ENCODE measurements at places on chromosomes 7 and 10. TPM values are rescaled to one million over a fixed set of nuclear protein-coding genes. Genes with fewer than 3 reads are reported as not detected.
A peak's percentile ranks its signal among the peaks of the same experiment; 100 is the strongest.

DNA sequence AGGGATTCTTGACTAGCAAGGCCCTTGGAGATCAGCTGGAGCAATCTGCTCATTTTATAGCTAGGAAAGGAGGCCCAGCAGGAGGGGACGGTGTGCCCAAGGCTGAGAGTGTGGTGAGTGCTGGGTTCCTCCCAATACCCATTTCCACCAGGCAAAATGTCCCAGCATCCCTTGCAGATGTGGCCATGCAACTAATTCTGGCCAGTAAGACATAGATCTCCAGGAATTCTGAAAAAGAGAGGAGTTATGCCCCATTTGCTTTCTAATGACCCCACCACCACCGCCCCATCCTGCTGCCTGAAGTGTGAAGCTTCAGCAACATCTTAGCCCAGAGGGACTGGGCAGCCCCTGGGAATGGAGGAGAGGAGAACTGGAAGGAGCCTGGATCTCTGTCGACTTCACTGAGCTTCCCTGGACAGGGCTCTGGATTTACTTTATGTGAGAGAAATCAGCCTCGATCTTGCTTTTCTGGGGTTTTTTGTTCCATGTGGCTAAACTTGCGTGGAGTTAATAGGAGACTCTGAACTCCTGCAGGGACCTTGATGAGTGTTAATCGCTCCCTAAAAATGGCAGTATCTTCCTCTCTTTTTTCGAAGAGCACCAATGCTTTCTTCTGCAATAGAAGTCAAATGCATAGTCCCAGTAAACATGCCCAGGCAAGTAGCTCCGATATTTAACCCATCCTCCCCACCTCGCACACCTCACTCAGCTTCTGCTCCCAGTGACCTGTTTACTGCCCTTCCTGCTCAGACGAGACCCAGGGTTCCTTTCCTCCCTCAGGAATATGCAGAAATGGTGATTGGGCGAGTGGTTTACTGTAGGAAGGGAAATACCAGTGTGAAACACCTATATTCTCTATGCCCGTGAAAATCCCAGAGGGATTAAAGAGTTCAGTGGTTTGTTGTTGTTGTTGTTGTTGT, 127.5 kb upstream of the GPR26 start:
- no peak overlapping the region for H3K27ac ChIP-seq
- peaks cover 28% of the 10 kb centered on the region for H3K27me3 ChIP-seq
- no peaks in the 10 kb centered on the region for H3K4me1 ChIP-seq
- no peak overlapping the region for H3K4me3 ChIP-seq
- no peaks in the 10 kb centered on the region for H3K36me3 ChIP-seq

DNA sequence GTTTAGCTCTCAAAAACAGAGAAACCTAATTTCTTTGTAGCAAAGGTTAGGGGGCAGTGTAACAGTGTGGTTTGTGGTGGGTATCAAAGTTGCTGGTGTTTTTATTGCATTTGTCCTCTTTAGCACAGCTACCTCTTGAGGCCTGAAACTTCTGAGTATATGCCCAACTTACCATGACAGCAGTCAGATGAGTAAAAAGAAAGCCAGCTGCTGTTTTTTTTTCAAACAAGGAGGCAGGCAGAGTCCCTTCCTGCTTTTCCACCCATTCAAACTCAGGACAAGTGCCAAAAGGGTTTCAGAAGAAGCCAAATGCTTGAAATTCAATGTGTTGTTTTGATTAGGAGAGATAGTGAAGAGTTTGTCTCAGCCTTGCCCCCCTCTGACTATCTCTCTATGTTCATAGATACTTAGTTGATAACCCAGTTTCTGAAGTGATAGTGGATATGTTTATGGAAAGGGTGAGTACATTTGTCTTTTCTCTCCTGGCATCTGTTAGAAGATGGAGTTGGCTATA, 23.1 kb downstream of the GBF1 start:
- no peak overlapping the region for H3K4me3 ChIP-seq
- no peak for DNase-seq
- H3K27me3 ChIP-seq, result no peaks in the 10 kb centered on the region
- H3K36me3 ChIP-seq, result no peaks in the 10 kb centered on the region
- peaks cover 7% of the 10 kb centered on the region for H3K4me1 ChIP-seq

GRCh38 chr10:1153805-1154351, 97.7 kb downstream of the WDR37 start:
- no peaks in the 10 kb centered on the region for H3K36me3 ChIP-seq
- no peaks in the 10 kb centered on the region for H3K27me3 ChIP-seq
- H3K27ac ChIP-seq, result no peak overlapping the region
- H3K4me3 ChIP-seq, result no peak overlapping the region
- no peak for DNase-seq

- DNase-seq, result no peak
- no peaks in the 10 kb centered on the region for H3K36me3 ChIP-seq
- H3K27me3 ChIP-seq, result no peaks in the 10 kb centered on the region
Measured at GRCh38 chr7:1925349-1925748, 255.3 kb downstream of the ELFN1 start.

DNA sequence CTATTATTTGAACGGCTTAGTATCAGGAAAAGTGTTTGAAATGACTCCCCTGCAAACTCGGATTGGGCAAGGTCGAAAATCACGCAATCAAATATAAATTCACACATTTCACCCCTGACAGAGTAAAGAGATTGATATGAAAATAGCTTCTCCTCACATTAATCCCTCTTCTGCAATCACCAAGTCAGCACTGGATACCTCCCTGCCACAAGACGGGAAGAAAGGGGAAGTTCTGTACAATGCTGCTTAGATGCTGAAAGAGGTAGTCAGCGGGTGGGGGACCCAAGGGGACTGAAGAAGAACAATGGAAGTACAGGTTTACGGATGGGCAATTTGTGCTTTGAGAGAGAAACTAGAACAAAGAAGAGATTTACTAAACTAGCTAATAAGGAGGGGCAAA, 72.0 kb upstream of the ANK3 start:
- no peak overlapping the region for H3K4me3 ChIP-seq
- H3K4me1 ChIP-seq, result no peaks in the 10 kb centered on the region
- no peak overlapping the region for H3K27ac ChIP-seq
- H3K27me3 ChIP-seq, result no peaks in the 10 kb centered on the region

GRCh38 chr7:25845464-25845863, 306.5 kb upstream of the NFE2L3 start:
- no peaks in the 10 kb centered on the region for H3K27me3 ChIP-seq
- H3K36me3 ChIP-seq, result no peaks in the 10 kb centered on the region
- H3K27ac ChIP-seq, result peak overlapping the region; percentile 87
- DNase-seq, result no peak

- DNase-seq, result no peak
- H3K36me3 ChIP-seq, result no peaks in the 10 kb centered on the region
- H3K4me3 ChIP-seq, result no peak overlapping the region
- no peaks in the 10 kb centered on the region for H3K27me3 ChIP-seq
- H3K27ac ChIP-seq, result peak overlapping the region; percentile 55
Measured at GRCh38 chr10:77074104-77074624, 563.4 kb downstream of the KCNMA1 start.

DNA sequence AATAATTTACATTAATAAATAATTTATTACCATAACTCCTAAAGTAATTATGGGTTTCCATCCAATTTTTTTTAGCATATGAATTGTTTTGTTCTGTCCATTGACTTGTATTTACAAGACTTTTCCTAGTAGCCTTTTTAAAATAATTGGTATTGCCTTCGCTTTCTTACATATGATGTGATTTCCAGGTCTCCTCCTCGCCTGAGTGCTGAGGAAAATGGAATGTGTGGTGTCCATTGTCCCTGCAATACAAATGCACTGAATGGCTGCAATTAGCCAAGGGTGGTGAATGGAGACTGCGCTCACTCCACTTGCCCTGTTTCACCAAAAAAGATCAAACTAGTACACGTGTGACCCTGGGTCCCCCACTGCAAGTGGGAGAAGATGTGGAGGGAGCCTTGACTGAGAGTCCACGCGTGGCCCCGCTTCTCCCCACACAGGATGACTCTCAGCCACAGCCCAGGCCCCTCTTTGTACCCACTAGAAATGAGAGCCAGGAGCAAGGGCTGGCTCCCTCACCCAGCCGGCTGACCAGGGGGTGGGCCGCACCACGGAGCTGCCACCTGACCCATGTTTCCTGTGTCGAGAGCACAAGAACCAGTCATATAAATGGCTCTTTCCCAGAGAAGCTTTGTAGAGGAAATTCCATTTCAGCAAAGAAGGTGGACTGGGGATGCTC, 52.6 kb downstream of the FAM53B start:
- peaks cover 5% of the 10 kb centered on the region for H3K36me3 ChIP-seq
- H3K4me3 ChIP-seq, result no peak overlapping the region
- no peaks in the 10 kb centered on the region for H3K27me3 ChIP-seq

GRCh38 chr7:137994216-137994615, 7.7 kb downstream of the CREB3L2 start:
- H3K4me1 ChIP-seq, result peaks cover 58% of the 10 kb centered on the region
- H3K36me3 ChIP-seq, result no peaks in the 10 kb centered on the region
- no peaks in the 10 kb centered on the region for H3K27me3 ChIP-seq
- peak overlapping the region; percentile 80 for H3K27ac ChIP-seq

DNA sequence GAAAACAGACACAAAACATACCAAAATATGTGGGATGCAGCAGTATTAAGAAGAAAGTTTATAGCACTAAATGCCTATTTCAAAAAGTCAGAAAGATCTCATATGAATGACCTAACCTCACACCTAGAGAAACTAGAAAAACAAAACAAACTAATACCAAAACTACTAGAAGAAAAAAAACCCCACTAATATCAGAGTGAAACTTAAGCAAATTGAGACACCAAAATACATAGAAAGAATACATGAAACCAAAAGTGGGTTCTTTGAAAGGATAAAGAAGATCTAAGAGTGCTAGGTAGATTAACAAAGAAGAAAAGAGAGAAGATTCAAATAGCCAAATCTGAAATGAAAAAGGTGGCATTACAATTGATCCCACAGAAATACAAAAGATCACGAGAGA, 494.1 kb downstream of the SH2D4B start:
- DNase-seq, result no peak
- peaks cover 7% of the 10 kb centered on the region for H3K27me3 ChIP-seq
- no peaks in the 10 kb centered on the region for H3K36me3 ChIP-seq
- H3K27ac ChIP-seq, result no peak overlapping the region
- no peak overlapping the region for H3K4me3 ChIP-seq
- H3K4me1 ChIP-seq, result no peaks in the 10 kb centered on the region

- peaks cover 67% of the 10 kb centered on the region for H3K4me1 ChIP-seq
- peak overlapping the region; percentile 80 for H3K27ac ChIP-seq
- no peak for DNase-seq
- no peaks in the 10 kb centered on the region for H3K36me3 ChIP-seq
- no peaks in the 10 kb centered on the region for H3K27me3 ChIP-seq
Measured at GRCh38 chr10:73576890-73577591, 14.1 kb downstream of the USP54 start.

GRCh38 chr7:138753610-138754009, 44.2 kb upstream of the TMEM213 start:
- no peaks in the 10 kb centered on the region for H3K27me3 ChIP-seq
- H3K36me3 ChIP-seq, result no peaks in the 10 kb centered on the region
- no peak for DNase-seq
- H3K4me3 ChIP-seq, result no peak overlapping the region
- H3K27ac ChIP-seq, result no peak overlapping the region

DNA sequence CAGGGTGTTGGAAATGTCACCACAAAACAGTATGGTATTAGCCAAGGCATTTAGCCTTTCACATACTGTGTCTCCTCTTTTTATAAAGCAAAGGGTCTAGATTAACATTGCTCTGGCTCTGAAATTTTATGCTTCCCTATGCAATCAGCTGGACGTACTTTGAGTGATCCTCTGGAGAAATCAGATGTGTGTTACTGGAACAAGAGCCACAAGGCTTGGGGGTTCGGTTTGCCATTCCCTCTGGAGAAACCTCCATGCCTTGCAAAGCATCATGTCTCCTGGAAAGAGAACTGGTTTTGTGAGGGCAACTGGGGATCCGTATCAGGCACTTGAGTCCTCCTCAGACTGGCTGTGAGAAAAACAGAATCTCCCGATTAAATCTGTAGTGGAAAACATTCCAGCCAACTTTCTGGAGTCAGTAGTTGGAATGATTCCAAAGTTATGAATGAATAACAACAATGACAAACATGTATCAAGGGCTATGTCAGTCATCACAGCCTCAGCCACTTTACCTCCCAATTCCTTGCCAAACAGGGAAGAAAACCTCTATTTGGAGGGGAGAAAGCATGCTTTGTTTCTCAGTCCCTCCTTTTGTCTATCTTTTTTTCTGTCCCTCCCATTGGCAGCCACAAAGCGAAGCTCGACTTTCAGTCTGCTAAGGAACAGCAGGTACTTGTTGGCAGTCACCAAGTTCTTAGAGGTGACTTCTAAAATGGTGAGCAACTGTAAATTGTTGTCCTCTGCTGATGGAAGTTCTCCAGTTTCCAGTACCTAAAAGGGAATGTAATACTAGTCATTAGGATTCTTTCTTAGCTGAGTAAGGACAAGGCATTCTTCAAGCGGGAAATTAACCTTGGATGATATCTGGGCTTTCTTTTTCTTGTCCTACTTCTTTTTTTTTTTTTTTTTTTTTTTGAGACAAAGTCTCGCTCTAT, 864.8 kb upstream of the AUTS2 start:
- H3K27me3 ChIP-seq, result no peaks in the 10 kb centered on the region
- no peak for DNase-seq
- H3K27ac ChIP-seq, result no peak overlapping the region
- no peaks in the 10 kb centered on the region for H3K4me1 ChIP-seq
- H3K36me3 ChIP-seq, result no peaks in the 10 kb centered on the region

DNA sequence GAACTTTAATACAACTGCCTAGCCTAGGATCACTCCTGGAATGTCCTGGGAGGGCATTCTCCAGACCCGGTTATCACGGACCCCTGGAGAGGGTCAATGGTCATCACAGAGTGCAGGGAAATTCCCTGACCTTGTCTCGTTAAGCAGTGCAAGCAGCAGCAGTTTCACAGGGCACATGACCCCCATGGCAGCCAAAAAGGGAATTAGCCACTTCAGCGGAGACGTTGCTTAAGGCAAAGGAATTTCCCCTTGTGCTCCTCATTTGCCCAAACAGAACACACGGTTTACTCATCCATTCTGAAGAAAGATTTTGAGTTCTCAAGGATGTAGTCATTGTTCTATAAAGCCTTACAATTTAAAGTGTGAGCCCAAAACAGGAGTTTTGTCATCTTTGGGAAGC, 260.3 kb downstream of the SNX13 start:
- H3K36me3 ChIP-seq, result no peaks in the 10 kb centered on the region
- no peaks in the 10 kb centered on the region for H3K27me3 ChIP-seq
- DNase-seq, result peak; percentile 29
- no peak overlapping the region for H3K4me3 ChIP-seq
- peak overlapping the region; percentile 61 for H3K27ac ChIP-seq
- no peaks in the 10 kb centered on the region for H3K4me1 ChIP-seq

UCN3 gene
- total RNA-seq, result 1.7 TPM

PLEKHS1 gene
- total RNA-seq, result 1.4 TPM

PKD2L1 gene
- total RNA-seq, result 1.9 TPM

TMEM196 gene
- total RNA-seq, result not detected

RAB19 gene
- 17.7 TPM for total RNA-seq

EGR2 gene
- total RNA-seq, result not detected

ZNF365 gene
- not detected for total RNA-seq

ASB10 gene
- not detected for total RNA-seq

EPHA1 gene
- total RNA-seq, result 21.1 TPM

CLCN1 gene
- not detected for total RNA-seq

SPDYE6 gene
- total RNA-seq, result not detected

ZNF33B gene
- 18.2 TPM for total RNA-seq

TMEM270 gene
- total RNA-seq, result not detected

Data from transverse colon (tissue), 4 donors.